Cortex of kidney (tissue), 1 donor: ENCODE measurements at places on chromosomes 11 and 22.

DNA sequence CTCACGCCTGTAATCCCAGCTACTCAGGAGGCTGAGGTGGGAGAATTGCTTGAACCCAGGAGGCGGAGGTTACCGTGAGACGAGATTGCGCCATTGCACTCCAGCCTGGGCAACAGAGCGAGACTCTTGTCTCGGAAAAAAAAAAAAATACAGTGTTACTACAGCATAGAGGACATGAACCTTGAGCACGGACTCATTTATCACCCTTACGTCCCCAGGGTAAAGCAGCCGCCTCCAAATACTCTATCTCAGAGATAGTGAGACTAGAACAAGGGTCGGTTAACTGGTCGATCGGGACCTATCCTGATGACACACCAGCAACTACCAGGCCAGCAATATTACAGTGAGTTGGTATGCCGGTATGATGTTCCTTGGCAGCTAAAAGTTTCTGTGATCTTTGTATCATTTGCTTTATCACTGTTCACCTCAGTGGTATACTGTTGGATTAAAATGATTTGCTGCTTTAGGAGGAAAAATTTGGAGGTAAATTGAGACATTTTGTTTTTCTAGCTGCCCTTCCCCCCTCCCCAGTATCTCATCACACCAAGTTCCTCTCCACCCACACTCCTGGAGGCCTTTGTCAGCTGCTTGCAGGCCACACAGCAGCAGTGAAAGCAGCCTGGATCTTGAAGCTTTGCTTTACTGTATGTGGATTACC is 7.0 kb upstream of the SIDT2 start:
- DNase-seq, result no peak

DNA sequence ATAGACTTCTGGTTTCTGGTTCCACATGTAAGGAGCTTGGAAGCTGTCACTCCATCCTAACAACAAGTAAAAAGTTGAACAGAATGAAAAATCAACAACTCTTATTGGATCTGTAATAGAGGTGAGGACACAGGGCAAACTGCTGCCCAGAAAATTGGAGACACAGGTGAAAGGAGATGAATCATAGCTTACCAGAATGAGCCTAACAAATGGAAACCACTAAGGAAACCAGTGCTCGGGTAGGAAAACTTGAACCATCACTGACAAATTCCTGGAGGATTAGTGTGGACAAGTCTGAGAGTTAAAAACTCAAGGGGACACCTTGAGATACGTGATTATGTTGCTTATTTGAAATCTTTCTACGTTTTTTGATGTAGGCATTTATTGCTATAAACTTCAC is 52.1 kb downstream of the GDPD4 start:
- no peak for DNase-seq

DNA sequence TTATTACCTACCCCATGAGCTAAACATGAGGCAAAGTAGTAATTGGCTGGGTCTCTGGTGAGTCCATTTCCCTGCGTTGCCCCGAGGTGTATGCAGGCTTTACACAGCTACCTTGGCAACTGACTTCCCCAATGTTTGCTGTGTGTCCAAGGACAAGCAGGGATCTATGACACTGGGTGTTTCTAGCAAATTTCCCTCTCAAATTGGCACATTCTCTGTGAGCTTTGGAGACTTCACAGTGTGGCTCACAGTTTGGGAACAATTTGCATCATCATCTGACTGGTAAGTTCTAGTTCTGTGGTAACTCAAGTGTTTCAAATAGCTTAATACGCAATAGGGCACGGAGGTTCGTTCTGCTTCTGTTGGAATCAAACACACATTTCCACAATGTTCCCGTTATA is 12.5 kb downstream of the NNMT start:
- no peak for DNase-seq

- DNase-seq, result no peak
These were observed 2.2 kb downstream of the TBX1 start for GRCh38 chr22:19762568-19763457.

DNA sequence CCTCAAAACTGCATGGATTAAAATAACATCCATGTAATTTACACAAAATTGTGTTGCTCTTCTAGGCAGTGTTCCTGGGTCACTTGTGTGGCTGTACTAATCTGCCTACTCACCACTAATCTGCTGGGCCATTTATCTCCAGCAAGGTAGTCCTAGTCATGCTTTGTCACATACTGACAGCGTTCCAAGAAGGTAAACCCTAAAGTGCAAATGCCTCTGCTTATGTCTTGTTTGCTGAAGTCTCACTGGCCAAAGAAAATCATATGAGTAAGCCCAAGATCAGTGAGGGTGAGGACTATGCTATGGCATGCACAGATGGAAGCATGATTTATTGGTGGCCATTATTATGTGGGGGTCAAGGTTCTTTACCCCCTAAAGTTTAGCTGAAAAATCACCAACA is 630.2 kb upstream of the LUZP2 start:
- DNase-seq, result no peak
